ENCODE measurements at places on chromosomes 11 and 22. TPM values are rescaled to one million over a fixed set of nuclear protein-coding genes. Genes with fewer than 3 reads are reported as not detected.

Gene C22orf31
- not detected for total RNA-seq

DNA sequence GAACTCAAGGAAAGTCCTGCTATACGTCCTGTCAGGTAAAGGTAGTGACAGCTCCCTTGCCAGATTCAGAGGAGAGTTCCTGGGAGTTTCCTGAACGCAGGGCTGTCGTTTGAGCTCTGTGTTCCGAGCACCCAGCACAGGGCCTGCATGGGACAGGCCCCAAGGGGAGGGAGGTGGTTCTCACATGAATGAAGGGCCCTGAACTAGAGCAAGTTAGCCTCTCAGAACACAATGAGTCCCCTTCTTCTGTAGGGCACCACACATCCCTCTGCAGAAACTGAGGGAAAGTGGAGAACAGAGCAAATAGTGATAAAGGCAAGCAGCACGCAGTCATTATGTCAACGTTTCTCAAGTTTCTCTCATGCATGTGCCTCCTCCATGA lies 35.3 kb downstream of the NEU3 start:
- DNase-seq = no peak

- no peak for DNase-seq
Observed at GRCh38 chr22:45969801-45970470, 7.0 kb downstream of the WNT7B start.

- DNase-seq = no peak
Observed at GRCh38 chr11:128928400-128928799, 14.3 kb downstream of the TP53AIP1 start.

- DNase-seq = no peak
Observed at GRCh38 chr22:37843741-37844089, 419 bp downstream of the ANKRD54 start.

DNA sequence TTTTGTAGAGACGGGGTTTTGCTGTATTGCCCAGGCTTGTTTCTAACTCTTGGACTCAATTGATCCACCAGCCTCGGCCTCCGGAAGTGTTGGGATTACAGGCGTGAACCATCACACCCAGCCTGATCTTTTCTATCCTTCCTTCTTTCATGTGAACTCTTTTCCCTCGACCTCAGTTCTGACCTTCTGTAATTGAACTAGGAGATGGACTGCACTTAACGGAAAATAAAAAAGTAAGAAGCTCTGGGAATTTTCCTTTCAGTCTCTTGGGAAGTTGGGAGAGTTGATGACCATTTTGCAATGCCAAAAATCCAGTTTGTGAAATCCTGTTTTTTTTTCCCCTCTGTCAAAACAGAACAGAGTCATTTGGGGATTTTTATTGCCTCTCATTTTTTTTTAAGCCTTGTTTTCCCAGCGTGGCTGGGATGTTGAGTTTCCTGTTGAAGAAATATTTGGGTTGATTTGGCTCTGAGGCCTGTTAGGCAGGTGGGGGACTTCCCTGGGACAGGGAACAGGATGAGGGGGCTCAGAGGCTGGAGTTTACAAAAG lies 26.9 kb upstream of the CYB5R3 start:
- no peak for DNase-seq

Measured in neural progenitor cell (in vitro differentiated cells).